Stimulated activated CD4-positive, alpha-beta T cell treated with anti-CD3 and anti-CD28 coated beads, TNF-alpha, amount 100 ng/mL, for 48 hours (primary cell): ENCODE measurements at places on chromosomes 12 and 14.
A peak's percentile ranks its signal among the peaks of the same experiment; 100 is the strongest.

DNA sequence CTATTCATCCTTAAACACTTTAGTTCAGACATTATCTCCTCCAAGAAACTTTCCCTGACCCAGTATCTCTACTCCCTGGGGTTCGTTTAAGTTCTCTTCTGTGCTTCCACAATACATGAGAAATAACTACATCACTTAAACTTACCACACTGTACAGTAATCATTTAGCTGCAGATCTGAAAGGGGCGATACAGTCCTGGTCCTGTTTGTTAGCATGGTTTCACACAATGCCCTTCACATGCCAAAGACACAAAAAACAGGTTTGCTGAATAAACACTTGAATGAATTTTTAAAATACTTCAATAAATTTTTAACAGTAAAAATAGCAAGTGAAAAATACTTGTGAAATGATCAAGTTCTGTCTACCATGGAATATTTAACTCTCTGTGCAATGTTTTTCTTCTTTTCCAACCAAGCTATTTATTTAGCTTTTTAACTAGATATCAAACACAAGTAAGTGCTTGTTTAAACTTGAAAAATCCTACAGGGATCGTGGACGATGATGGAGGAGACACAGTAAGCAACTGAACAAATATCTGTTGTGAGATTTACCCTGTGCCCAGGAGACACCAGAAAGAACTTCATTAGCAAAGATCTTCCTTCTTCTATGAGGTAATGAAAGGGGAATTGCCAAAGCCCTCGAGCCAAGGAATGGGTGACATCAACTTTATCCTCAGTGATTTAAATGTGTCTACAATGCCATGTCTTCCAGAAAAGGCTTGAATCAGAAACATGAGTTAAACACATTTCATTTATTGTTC is 255.6 kb upstream of the GRIP1 start:
- DNase-seq, result no peak

DNA sequence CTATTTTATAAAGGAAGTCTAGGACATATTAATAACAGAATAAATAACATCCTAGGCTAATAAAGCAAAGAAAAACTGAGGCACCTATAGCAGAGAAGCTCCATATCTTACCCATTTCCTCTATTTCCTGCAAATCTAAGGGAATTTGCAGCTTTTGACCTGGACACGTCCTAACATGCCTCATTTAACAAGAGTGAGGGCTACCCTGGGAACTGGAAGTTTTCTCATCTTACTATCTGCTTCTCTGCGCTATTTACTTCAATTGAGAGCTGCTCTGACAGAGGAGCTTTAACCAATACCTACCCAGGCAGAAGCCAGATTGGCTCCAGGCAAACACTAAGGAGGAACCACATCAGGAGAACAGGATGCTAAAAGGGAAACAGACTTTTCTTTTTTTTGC is 5.7 kb downstream of the YBX3 start:
- no peak for DNase-seq

GRCh38 chr14:100108042-100108825 is 43.0 kb downstream of the EVL start:
- DNase-seq, result peak; percentile 85

DNA sequence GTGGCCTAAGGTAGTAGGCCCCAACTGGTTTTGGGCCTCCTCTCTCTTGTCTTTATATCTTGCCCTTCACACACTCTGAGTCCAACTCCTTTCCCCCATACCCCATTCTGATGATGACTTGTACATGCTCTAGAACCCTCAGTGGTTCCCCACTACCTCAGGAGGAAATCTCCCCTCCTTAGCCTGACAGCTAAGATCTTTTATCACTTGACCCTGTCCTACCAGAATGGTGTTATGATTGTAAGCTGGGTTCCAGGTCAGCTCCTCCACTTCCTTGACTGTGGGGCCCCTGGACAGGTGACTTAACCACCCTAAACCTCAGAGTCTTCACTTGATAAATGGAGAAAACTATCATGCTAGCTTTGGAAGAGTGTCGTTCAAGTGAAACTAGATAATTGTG is 9.4 kb upstream of the MYL2 start:
- no peak for DNase-seq

GRCh38 chr12:26156201-26156871 is 31.5 kb upstream of the BHLHE41 start:
- no peak for DNase-seq

DNA sequence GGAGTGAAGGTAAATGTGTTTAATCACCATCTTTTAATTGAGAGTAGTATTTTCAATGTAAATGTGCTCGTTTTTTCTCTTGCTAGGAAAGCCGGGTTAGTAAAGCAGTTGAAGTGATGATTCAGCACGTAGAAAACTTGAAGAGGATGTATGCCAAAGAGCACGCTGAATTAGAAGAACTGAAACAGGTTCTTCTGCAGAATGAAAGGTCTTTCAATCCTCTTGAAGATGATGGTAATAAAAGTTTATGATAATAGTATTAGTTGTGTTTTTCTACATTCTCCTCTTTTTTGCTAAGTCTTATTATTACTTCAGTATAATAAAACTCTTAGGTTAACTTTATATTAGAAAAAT is 93.9 kb downstream of the DNAI7 start:
- DNase-seq, result no peak
